T1000 (cell line): ENCODE measurements at places on chromosomes 6 and 20.

DNA sequence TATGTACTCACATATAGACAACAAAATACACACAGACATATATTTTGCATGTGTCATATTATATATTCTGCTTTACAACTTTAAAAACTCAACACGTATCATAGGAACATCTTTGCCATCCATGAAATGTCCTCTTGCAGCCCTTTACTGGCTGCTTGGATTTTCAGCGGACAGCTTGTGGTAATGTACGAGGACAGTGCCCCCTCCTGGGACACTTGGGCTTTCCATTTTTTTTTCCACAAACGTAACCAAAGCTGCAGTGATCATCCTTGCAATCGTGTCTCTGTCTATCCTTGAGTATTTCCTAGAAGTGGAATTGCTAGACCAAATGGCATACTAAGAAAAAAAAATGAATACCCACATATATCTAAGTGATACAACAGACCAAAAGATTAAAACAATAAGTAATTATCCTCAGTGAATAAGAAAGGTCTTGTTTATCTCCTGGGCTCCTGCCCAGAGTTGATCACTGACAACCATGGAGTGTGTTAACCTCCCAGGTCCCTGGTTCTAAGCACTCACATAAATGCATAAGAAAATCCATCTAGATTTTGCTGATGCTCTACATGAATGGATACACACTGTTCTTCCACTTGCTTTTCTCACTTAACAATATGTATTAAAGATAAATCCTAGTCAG, 18.1 kb downstream of the BPI start:
- no peak for DNase-seq

DNA sequence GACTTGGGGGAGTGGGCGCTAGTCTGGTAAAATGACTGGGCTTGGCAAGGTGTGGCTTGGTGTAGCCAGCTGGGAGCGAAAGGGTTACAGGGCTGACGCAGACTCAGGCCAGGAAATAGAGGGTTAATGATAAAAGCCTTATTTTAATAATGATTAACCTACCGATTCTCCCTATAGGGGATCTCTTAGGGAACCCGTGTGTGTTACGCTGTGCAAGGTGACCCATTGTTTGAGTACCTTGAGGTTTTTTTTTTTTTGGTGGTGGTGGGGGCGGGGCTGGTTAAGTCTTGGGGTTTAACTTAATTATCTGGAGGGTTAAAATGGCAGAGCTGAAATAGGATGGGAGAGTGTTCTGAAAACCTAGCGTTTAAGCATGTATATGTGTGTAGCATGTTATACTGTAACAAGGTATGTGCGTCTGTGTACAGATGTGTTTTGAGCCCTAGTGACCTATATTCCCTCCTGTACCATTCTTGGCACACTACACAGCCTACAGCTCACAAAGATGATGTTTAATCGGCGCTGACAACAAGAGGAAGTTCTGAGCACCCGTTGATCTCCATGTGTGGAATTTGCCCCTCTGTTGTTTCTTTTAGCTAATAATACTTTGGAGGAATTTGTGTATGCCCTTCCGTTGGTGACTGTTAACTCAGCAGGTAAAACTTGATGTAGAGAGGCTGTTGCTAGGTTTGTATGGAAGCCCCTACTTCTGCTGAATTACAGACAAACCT, 1.3 kb downstream of the CARMIL1 start:
- DNase-seq = no peak

DNA sequence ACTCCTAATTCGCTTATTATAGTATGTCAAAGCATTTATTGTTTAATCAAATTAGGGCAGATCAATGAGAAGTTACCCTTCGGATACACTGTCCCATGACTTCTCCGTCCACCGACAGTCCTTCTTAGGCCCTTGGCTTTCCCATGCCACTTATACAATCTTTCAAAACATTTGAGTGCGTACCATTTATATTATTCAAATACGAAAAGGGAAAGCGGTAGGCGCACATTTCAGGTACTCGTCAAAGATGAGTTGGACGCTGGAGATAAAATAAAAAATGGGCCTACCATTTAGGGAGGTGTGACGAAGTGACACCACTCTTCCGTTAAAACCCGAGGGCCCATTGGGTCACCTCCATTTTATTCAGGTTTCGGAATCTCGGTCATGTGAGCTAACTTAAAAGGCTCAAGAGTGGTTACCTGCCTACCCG, 542 bp upstream of the AFG1L start:
- DNase-seq = no peak

DNA sequence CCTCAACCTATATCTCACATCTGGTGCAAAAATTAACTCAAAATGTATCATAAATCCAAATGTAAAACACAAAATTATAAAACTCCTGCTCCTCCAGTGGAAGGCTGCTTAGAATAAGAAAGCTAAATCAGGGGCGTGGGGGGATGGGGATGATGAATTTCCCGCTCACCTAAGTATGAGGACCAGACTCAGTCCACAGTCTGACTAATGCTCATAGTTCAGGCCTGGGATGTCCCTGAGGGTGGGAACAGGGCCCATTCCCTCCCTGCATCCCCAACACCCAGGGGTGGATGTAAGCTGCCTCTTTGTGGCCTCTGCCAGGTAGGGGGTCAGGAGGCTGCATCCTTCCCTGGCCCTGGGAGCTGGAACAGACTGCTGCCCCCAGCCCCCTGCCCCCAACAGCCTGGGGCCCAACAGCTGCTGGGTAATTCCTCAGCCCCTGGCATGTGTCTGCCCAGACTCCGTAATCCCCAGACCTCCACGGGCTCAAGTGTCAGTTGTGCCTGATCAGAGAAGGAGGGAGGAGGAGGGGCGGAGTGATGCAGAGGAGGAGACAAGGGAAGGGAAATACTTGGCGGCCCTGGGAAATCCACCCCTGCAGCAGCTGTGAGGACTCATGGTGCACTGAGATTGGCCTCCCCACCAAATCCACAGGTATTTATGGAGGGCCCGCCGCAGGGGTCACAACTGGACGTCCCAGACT, 224.5 kb downstream of the PREX1 start:
- DNase-seq = no peak

- no peak for DNase-seq
Observed at GRCh38 chr6:152026291-152026690, 218.8 kb downstream of the ESR1 start.

DNA sequence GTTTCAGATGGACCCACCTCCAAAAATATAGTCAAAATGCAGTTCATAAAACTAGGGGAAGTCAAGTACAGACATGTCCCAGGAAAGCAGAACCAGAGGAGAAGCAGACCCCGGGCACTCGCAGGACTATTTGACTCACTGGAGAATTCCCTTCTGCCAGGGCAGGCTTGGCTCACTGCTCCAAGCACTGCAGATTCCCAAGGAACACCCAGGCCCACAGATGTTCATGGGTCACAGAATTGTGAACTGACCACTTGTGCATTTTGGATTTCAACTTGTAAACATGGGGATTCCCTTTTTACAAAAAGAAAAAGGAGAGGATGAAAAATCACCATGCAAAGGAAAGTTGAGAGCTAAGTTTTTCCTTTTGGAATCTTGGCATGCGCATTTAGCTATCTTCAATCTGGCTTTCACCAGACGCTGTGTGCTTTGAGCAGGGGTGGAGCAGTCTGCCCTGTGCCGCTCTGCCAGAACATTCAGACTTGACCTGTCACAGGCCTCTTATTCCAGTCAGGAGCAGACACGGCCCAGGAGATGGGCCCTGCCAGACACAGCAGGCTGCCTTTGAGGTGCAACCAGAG, 237.5 kb upstream of the TAB2 start:
- DNase-seq = no peak

- DNase-seq = no peak
Observed at GRCh38 chr6:6785163-6785521, 196.6 kb downstream of the LY86 start.

GRCh38 chr6:107354451-107354850, 104.9 kb downstream of the PDSS2 start:
- DNase-seq = no peak

DNA sequence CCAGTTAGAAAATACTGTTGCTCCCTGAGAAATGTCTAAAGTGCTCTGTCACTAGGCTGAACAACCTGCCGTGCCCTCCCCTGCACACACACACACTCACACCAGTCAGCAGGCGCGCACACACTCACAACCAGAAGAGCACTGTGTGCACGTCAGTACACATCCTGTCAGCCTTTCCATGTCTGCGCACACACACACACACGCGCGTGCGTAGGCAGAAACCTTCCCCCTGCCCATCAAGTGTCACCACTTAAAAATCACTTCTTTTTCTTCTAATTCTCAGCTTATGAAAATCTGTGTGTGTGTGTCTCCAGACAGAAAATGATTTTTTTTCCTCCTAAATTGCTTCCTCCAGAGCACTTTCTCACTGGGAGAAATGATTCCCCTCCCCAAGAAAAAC, 100.3 kb downstream of the EDN3 start:
- DNase-seq = no peak

- DNase-seq = no peak
Observed at GRCh38 chr6:137157601-137158000, 15.8 kb downstream of the IL22RA2 start.

GRCh38 chr6:127533011-127533410, 13.9 kb upstream of the MTCL3 start:
- DNase-seq = no peak

- DNase-seq = no peak
Observed at GRCh38 chr20:14979453-14979986, 642.1 kb upstream of the FLRT3 start.

GRCh38 chr20:40081653-40082052, 607.4 kb downstream of the MAFB start:
- DNase-seq = no peak

GRCh38 chr6:35727231-35727934, 9.4 kb upstream of the ARMC12 start:
- DNase-seq = peak; percentile 60
